ENCODE measurements at places on chromosomes 6 and 20.

DNA sequence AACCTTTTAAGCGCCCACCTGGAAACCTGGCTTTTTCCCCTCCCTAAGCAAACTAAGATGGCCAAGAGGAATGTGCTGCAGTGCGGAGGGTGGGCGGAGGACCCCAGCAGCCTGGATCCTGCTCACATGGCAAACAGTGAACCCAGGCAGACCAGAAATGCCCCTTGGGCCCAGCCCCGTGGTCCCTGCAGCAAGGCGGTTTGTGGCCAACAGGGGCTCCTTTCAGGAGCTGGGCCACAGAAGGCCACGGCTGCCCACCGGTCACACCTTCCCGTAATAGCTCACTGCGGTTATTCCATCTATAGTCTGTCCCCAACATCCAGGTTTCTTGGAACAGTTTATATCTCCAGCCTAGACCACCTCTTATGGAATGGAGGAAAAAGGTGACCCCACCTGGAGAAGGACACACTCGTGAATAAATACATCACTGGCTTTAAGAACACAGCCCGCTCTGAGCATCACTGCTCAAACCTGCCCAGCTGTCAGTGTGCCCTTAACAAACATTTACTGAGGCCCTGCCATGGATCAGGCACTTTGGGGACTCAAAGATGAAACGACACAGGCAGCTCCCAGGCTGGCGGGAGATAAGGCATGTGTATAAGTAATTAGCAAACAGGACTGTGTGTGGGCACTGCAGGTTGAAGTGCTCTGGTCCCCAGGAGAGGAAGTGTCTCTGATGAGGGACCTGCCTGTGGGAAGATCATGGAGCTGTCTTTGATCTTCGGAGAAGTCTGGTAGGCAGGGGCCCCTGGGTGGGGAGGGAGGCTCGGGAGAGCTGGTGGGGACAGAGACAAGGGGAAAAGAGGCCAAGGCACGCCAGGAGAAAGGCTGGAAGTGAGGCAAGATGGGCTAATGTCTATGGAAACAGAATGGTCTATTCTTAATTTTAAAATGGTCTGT, 3.2 kb upstream of the TUBB1 start:
- DNase-seq = no peak

GRCh38 chr6:109002882-109003281, 91.8 kb downstream of the SESN1 start:
- no peak for DNase-seq

DNA sequence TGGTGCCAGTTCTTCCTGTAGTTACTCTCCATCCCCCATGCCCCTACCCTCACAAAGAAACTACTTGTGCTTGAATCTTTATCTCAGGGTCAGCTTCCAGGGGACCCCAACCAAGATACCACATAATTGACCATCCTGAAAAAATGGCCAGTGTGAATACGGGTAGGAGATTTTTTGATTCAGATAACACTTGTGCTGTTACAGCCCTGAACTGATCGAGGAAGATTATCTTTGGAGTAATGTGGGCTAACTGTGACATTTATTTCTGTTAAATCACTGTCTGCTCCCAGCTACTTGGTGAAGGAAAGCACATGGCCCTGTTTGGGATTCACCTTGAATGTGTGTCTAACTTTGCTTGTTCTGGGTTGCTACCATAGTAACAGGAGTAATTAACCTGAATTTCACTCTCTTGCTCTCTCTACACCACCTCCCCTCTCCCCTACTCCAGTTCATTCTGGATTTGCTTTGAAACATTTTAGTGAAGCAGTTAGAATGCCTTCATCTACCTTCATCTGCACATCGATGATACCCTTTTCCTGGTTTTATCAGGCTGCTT, 219.6 kb upstream of the CHD6 start:
- DNase-seq = no peak

- no peak for DNase-seq
Observed at GRCh38 chr6:92942549-92942948, 476.8 kb downstream of the EPHA7 start.

- no peak for DNase-seq
Observed at GRCh38 chr6:7183707-7184106, 75.9 kb downstream of the RREB1 start.

DNA sequence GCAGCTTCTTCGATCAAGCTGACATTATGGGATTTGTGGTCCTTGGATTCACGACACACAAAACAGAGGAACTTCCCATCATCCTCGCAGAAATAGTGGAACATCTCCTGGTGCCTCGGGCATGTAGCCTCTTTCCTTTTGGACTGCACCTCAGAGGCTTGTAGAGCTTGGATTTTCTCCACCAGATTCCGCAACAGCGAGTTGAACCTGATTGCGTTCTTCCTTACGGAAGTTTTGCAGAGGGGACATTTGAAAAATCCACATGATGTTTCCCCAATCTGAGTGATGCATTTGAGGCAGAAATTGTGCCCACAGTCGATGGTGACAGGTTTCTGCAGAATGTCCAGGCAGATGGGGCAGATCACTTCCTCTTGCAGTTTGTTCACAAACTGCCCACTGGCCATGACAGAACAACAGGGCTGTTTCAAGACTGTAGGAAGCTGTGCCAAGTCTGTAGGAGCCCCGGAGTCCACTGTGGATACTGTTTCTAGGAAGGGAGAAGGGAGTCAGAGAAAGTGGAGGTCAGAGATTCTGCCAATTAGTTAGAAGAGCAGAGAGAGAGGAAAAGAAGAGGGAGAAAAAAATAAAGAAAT, 392 bp downstream of the TRIM31 start:
- no peak for DNase-seq

- peak; percentile 85 for DNase-seq
Observed at GRCh38 chr6:44485601-44486401, 98.3 kb downstream of the CDC5L start.

DNA sequence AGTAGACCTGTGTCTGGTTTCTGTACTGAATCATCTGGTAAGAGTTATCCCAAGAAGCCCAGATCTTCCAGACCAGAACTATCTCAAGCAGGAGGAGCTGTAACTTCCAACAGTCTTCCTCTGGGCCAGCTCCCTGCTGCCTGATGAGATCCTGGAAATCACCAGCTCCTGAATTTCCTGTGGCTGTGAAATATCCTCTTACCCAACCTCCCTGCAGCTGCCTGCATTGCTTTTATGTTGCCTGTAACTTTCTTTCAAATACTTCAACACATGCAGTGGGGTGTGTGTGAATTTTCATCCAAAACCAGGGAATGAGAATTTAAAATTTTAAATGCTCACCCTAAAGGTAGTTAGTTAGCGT, 160.5 kb upstream of the LAMP5 start:
- DNase-seq = no peak

- DNase-seq = no peak
Observed at GRCh38 chr6:114569669-114570068, 226.8 kb upstream of the HS3ST5 start.

- no peak for DNase-seq
Observed at GRCh38 chr20:2825761-2826160, 9.6 kb downstream of the TMEM239 start.

DNA sequence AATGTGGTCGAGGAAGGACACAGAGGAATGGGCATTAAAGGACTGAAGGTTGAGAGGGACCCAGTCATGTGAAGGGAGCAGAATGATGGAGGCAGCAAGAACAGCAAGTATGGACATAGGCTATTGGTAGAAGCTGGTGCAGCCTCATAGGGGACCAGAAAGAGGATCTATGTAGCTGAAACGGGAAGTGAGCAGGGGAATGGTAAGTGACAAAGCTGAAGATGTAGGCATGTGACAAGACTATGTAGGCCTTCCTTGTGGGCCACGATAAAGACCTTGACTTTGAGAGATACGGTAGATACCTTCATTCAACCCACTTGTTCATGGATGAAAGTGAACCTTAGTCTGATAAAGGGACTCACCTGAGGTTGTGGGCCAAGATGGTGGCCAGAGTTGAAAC, 3.5 kb downstream of the CTNNBL1 start:
- no peak for DNase-seq

GRCh38 chr6:124867121-124867520, 95.1 kb upstream of the RNF217 start:
- no peak for DNase-seq

- DNase-seq = no peak
Observed at GRCh38 chr20:21557241-21558020, 43.6 kb upstream of the NKX2-2 start.

GRCh38 chr6:116298973-116299372, 19.2 kb upstream of the TSPYL1 start:
- no peak for DNase-seq

GRCh38 chr20:60201198-60201835, 243.1 kb downstream of the CDH26 start:
- no peak for DNase-seq

- no peak for DNase-seq
Observed at GRCh38 chr6:227074-227782, 65.1 kb upstream of the DUSP22 start.

GRCh38 chr20:53768329-53768728, 174.7 kb upstream of the ZNF217 start:
- DNase-seq = no peak

GRCh38 chr6:169520104-169520503, 181.7 kb downstream of the WDR27 start:
- DNase-seq = peak; percentile 41

GRCh38 chr20:14672066-14672465, 334.7 kb upstream of the FLRT3 start:
- DNase-seq = no peak

GRCh38 chr6:149170564-149171452, 146.7 kb upstream of the TAB2 start:
- DNase-seq = no peak

- DNase-seq = no peak
Observed at GRCh38 chr6:19550380-19550779, 286.8 kb upstream of the ID4 start.

- no peak for DNase-seq
Observed at GRCh38 chr20:53948383-53949318, 121.7 kb downstream of the BCAS1 start.

- no peak for DNase-seq
Observed at GRCh38 chr6:150692604-150693003, 92.9 kb downstream of the PLEKHG1 start.

GRCh38 chr6:141990840-141991239, 141.9 kb upstream of the GJE1 start:
- DNase-seq = no peak

DNA sequence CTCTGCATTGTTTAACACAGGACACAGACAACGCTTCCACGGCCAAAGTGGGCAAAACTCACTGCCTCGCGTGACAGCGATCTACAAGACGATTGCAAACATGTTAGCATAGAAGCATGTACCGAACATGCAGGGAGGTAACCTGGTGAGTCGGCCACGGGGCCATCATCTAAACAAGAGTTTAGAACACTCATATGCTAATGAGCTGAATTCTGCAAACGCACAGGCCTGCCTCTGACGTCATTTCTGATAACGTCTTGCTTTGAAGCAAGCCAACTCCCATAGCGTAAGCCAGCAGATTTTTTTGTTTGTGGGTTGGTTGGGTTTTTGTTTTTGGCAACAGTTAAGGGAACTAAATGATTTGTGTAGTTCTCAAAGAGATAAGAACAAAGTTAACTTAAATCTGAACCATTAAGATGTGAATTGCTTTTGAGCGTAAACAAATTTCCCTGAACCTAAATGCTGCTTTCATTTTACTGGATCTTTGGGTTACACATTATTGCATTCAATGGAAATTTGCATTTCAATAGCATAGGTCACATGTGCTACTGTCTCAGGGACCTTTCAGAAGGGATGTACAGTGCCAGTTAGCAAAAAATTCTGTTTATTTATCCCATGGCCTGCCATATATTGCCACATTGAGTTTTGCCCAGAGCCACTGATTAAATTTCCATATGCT, 184.5 kb upstream of the PDE10A start:
- no peak for DNase-seq

DNA sequence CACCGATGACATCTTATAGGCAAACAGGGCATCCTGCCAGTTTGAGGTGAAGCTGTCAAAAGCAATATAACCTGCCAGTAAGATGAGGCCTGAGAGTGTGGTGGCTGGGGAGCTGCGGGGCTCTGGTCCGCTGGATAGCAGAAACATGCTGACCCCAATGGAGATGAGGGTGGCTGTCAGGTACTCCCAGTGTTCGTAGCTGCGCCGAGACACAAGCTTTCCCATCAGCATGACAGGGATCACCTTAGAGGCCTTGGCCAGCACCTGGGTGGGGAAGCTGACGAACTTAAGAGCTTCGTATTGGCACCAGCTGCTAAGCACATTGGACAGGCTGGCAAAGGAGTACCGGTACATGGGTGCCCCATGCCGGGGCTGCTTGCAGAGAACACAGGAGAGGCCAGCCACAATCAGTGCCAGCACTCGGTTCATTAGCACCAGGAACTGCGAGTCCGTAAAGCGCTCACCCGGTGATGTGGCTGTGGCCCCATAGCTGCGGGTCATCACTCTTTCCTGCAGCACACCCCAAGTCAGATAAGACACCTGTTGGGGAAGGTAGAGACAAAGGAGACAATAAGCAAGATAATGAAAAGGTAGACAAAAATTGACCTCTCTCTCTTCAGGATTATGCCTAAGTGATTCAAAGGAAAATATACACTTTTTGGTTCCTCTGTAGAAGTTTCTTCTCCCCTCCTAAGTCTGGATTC, 2.1 kb downstream of the SLC35B2 start:
- peak; percentile 49 for DNase-seq

GRCh38 chr20:24574797-24575196, 105.4 kb downstream of the SYNDIG1 start:
- DNase-seq = no peak

- DNase-seq = no peak
Observed at GRCh38 chr6:89244241-89244985, 27.3 kb upstream of the GABRR1 start.

GRCh38 chr6:136544326-136544725, 5.9 kb downstream of the MAP7 start:
- no peak for DNase-seq

DNA sequence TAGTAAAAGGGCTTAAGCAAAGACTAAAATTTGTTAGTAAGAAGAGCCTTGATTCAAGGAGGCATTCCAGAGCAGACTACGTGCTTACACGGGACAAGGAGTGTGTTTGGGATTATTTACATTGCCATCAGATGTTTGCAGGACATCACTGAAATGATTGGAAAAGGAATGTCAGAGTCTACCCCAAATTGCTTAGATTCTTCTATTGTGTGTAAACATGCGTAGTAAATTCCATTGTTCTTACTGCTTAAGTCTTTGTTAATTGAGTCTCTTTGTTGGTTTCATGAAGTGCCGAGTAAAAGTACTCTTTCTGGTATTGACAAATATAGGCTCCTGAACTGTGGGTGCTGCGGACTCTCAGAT, 60.5 kb downstream of the CD83 start:
- DNase-seq = peak; percentile 68

GRCh38 chr6:3540253-3540820, 83.5 kb upstream of the SLC22A23 start:
- no peak for DNase-seq

GRCh38 chr20:38870733-38871559, 55.3 kb upstream of the FAM83D start:
- DNase-seq = peak; percentile 25

DNA sequence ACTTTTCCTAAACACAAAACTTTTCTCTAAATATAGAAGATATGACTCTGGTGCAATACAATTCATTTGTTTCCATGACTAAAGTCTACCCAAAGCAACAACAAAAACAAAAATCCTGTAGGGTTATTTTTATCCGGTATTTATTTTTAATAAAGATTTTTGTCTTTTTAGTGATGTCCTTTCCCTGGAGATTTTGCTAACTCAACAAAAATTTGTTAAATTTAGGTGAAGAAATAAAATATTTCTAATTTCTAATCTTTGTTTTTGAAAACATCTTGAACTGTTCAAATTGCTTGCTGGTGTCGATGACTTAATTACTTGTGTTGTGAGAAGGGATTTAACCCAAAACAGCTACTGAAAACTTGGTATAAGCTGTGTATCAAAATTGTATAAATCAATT, 741.8 kb downstream of the HDGFL1 start:
- no peak for DNase-seq
